Right hindlimb (tissue), 1 donor: ENCODE measurements at places on chromosomes 4 and X.

- DNase-seq: peak; percentile 59
Measured at GRCh38 chrX:103585411-103586313, at the start of gene TCEAL4. Gene TCEAL4 (plus strand): TSS chrX:103585515. CDS start chrX:103586676, 1,161 bp downstream.

DNA sequence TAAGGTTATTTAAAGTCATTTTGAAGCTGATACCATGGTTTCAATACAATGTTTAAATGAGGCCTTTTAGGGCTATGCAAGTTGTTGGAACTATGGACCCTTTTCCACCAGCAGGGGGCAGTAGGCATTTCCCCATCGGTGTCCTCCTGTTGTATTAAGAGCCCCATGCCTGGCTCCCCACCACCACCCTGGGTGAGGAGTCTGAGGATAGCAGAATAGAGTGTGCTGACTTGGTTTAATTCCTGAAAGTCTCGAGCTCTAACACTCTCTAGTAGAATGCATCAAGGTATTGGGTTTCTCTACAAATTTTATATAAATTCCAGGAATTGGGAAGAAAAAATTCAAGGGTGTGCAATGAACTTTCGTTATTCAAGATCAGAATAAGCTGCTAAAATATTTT is 234.8 kb upstream of the JADE1 start:
- peak; percentile 39 for DNase-seq

DNA sequence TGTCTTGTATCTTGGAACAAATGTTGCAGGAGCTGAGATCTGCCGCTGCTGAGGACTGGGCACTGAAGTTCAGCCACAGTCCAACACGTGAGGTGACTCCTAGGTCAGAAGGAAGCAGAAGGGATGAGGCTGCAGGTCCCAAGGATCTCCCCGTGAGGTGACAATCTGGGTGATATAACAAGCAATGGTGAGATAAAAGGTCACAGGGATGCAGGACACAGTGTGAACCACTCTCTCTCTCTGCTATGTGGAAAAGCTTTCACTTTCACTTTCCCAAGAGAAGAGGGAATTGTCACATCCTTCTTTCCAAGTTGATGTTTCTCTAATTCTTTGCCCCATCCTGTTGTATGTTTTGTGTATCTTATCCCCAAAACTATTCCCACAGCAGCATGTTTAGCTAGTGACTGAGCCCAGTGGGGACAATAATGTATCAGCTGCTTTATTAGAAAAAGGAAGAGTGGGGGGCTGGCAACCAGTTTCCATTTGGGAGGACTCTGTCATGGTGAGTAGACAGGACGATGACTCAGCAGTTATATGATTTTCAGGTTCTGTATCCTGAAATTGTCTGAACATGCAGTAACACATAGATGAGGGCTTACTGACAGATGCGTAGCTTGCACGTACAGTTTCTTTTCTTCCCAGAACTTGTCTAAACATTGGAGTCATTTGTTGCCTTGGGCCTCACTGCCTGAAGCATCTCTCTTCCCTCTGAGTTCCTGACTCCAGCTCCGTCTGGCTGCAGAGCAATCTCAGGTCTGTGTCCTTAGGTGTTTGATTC is 1415.8 kb upstream of the TENM3 start:
- DNase-seq: peak; percentile 24

DNA sequence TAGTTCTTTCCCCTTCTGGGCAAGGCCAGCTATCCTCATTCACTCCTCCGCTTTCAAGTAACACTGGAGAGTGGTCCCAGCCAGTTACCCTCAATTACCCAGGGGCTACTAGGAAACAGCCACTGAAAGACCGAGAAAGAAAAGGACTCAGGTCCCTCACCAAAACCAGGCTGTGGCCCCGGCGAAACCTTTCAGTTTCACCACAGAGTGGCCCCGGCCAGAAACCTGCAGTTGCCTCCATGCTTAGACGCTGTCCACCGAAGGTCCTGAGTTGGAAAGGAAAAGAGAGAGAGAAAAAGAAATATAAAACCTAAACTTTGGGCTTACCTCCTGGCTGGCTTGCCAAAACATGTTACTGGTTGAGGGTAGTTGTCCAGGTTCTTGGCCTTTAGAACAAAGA is 5.0 kb upstream of the AREG start:
- DNase-seq: no peak

DNA sequence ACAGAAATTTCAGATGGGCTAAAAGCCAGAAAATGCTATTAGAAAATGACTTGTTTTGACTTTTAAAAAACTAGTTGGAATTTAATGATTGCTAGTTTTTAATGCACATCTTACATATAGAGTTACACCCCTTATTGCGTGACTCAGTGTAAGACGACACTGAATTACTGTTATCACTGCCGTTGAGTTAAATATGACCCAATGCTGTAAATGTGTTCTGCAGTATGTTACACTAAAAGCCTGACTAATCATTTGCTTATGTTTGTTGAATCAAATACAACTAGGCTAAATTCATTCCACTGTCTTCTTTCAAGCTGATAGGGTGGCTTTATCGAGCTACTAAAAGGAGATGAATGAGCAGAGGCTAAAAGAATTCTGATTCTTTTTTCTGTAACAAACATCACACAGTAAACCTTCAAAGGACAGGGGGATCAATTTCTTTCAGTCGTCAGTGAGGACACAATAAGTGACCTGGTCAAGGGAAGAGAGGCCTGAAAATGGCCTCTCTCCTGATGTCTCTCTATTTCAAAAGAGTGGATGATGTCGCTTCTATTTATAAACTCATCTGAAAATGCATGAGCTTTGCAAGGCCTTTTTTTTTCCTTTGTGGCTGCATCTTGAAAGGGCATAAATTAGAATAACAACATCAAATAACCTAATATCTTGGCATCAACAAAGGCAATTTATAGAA is 142.2 kb upstream of the KCNIP4 start:
- no peak for DNase-seq

GRCh38 chr4:45284400-45285085 is 558.2 kb upstream of the GNPDA2 start:
- DNase-seq: no peak

DNA sequence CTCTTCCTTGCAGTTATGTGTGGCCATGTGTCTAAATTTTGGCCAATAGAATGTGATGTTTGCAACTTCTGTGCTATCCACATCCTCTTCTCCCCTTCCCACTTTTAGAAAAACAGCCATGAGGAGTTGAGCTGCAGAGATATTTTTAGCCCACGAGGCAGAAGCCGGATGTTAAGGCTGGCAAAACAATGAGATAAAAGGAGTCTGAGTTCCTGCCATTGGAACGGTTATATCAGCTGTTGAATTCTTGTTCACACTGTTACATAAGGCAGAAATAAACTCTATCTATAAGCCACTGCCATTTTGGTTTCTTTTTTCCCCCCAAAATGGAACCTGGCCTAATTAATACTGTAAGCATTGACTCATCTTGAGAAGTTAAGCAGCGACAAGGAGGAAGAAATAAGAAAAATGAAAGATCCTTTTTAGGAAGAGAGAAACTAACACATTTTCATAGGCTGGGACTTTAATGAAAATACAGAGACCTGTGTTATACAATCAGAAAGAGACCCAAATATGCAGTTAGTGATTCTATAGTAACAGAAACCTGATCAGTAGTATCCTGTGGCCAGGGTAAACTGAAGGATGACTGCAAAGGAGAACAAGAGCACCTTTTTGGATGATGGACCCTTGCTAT is 200.5 kb downstream of the INPP4B start:
- no peak for DNase-seq

DNA sequence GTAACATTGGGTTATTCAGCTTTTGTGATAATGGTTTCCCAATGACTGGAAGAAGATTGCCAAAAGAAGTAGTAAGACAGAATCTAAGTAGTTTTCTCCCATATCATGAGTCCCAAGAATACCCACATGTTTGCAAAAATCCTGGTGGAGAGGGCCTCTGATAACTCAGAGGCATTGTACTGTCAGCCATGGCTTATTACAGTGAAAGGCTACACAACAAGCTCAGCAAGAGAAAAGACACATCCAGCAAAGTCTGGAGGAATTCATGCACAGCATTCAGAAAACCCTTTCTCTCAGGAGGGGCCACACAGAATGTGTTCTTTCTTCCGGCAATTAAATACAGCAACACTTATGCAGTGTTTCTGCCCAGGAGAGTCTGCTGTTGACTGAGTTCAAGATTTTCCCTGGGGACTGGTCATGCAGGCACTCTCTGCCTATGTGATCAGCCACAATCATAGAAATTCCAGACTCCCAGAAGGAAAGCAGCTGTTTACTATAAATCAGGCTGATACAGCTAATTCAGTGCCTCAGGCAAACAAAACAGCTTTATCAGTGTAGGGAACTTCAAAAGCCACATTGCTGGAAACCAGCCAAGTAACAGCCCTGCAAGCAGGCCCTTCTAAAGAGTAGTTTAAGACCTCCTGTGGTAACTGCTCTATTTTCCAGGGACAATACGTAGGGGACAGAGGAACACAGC is 937.1 kb downstream of the CCSER1 start:
- DNase-seq: peak; percentile 64

- DNase-seq: no peak
Measured at GRCh38 chr4:13449590-13449989, 34.5 kb downstream of the RAB28 start.

DNA sequence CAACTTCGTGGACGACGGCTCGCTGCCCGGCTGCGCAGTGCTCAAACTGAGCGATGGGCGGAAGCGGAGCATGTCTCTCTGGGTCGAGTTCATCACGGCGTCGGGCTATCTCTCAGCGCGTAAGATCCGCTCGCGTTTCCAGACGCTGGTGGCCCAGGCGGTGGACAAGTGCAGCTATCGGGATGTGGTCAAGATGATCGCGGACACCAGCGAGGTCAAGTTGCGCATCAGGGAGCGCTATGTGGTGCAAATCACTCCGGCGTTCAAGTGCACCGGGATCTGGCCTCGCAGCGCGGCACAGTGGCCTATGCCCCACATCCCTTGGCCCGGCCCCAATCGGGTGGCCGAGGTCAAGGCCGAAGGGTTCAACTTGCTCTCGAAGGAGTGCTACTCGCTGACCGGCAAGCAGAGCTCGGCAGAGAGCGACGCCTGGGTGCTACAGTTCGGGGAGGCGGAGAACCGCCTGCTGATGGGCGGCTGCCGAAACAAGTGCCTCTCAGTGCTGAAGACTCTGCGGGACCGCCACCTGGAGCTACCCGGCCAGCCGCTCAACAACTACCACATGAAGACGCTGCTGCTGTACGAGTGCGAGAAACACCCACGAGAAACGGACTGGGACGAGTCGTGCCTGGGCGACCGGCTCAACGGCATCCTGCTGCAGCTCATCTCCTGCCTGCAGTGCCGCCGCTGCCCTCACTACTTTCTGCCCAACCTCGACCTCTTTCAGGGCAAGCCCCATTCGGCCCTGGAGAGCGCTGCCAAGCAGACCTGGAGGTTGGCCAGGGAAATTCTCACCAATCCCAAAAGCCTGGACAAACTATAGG is 1.5 kb downstream of the MAB21L2 start:
- DNase-seq: peak; percentile 74

DNA sequence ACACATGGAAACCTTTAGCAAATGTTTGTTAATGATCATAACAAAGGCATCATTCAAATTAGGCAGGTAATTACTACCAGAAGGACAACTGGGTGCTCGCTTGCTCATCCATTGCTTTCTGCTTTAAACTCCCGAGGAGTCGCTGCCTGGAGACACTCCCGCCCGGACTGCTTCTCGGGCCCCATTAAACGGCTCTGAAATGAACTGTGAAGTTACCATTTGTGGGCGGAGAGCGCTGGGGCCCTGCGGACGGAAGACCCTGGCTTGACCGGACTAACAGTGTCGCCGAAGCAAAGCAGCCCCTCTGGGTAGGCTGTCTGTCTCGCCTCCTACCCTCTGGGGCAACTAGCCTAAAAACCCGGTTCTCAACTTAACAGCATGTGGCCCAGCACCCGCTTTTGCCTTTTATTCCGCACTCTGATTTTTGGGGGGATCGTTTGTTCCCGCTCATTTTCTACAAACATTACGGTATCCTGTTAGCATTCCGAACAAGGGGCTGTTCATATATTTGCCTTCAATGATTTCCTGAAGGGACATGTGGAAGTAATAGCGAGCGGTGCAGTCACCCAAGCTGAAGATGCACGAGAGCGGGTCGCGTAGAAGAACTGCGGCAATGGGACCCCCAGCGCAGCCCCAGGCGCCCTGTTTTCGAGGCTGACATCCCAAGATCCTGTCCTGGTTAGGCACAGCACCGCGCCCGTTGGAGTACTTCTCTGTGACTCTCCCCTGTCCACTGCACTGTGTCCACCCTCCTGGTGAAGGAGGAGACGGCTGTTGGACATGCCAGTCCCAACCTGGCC is 1.6 kb upstream of the PDGFRA start:
- DNase-seq: peak; percentile 80

GRCh38 chr4:146916479-146917076 is 29.1 kb downstream of the TTC29 start:
- no peak for DNase-seq

DNA sequence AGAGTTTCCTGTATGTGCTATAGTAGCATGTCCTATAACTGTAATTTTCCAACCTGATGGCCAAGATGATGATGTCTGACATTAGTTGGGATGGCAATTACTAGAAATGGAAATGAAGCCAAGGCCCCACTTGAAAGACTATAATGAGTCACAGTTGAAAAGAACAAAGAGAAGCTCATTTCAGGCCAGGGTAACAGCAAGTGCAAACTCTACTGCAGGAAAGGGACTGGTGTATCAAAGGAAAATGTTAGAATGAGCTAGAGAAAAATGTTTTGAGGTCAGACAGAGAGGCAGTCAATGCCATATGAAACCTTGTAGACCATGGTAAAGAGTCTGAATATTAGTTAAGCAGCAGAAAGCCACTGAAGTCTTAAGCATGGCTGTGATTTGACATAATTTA is 146.2 kb upstream of the SH3RF1 start:
- DNase-seq: no peak

DNA sequence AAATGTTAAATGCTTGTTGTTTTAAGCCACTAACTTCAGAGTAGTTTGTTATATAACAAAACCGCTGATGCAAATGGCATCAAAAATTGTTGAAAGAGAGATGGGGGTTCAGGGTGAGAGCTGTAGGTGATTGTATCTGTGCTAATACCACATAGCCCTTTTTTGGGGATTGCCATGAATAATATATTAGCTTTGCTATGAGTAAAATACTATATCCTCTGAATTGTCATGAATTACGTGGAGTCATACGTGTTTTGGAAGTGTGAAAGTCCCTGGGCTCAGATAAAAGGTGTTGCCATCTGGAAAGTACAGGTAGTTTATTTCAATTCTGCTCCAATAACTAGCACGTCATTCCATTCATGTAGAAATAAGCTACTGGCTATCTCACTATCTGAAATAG is 30.6 kb downstream of the DYNLT3 start:
- no peak for DNase-seq

- DNase-seq: no peak
Measured at GRCh38 chrX:35122756-35123155, 180.2 kb downstream of the FAM47B start.

- DNase-seq: no peak
Measured at GRCh38 chr4:150482581-150482980, 99.4 kb upstream of the MAB21L2 start.

- DNase-seq: no peak
Measured at GRCh38 chrX:40205471-40205870, 107.7 kb upstream of the BCOR start.

DNA sequence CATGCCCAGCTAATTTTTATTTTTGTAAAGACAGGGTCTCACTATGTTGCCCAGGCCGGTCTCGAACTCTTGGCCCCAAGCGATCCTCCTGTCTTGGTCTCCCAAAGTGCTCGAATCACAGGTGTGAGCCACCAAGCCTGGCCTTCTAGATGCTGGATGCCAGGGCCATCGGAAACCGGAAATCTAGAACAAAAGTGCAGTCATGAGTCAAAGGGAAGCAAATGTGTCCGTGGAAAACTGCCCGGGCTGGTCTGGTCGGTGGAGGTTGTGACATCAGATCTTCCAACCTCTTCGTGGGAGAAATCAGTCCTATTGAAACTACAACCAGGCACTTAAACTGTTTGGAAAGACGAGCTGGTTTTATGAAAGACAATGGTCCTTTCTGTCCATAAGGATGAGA is 92.3 kb upstream of the SHOX start:
- no peak for DNase-seq

- DNase-seq: no peak
Measured at GRCh38 chr4:184461711-184462441, 12.5 kb downstream of the IRF2 start.
